ENCODE measurements at places on chromosomes 6 and 20.

DNA sequence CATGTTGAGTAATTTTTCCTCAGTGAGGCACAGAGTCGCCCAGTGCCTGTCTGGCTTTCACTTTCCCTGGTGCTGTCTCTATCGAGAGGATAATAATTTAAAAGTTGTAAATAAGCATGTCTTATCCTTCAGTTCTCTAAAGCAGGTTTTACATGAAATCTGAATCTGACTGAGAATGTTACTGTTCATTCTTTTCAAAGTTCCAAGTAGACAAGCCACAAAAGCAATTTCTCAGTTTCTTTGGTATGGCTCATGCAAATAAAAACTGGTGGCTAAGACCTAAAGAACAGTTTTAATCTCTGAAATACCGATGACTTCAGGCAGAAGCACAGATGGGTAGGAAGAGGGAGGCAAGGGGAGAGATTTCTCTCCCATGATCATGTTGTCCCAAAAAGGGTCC, 87.6 kb upstream of the GCM1 start:
- DNase-seq, result no peak

DNA sequence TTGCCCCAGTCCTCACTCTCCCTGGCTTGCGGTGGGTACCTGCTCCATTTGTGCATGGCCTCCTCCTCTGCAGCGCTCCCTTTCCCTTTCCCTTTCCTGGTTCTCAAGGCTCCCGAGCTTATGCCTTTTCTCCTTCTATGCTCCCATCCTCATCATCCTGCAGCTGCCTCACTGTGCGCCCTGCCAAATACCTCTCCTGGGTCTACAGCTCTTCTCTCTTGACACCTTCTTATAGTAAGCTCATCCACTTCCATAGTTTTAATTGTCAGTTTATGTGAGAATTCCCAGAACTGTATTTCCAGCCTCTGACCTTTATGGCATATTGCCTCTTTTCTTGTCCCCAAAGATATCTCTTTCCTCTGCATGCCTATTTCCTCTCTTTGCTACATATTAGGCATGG, 5.9 kb downstream of the ADGRF5 start:
- DNase-seq, result no peak

DNA sequence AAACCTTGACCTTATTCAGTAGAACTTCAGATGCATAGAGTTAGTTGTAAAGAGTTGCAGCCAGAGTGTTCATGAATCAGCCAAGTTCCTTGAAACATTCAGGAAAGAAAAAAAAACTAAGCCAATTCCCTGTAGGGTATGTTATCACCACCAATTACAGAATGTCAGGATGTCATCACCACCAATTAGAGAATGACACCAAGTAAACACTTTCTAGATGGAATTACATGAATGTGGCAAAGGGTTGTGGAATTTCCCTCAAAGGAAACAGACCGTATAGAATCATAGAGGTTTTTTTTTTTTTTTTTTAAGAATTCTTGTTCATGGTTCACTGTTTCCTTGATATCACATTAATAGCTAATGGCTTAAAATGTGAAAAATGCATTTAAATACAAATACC, 472.1 kb upstream of the RNF217 start:
- DNase-seq, result no peak

DNA sequence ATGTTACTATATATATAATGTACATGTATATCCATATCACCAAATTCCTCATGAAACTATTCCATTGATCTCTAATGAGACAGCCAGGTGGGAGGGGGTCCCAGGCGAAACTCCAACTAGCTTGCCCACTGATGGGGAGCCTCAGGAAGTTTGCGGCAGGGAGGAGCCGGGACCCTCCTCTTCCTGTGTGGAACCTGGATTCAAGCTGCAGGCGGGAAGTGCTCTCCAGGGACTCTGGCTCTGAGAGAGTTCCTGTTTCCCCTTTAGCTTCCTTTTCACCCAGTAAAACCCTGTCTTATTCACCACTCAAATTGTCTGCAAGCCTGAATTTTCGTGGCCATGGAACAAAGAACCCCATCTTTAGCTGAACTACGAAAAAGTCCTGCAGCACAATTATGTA, 152.2 kb downstream of the OPN5 start:
- no peak for DNase-seq

- no peak for DNase-seq
These were observed 9.5 kb downstream of the ALDH5A1 start for GRCh38 chr6:24504287-24504648.

DNA sequence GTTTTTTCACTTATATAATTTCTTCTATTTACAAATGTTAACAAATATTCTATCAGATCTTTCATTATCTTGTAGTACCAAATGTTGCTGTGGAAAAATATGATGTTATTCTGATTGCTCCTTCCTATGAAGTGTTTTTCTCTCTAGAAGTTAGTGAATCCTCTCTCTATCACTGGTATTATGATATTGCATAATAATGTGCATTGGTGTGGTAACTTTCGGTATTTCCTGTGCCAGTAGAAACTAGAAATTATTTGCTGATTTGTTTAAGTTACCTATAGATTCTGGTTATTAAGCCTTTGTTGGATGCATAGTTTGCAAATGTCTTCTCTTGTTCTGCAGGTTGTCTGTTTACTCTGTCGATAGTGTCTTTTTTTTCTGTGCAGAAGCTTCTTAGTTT, 342.5 kb downstream of the CENPW start:
- DNase-seq, result no peak

GRCh38 chr6:73665686-73666319, 12.0 kb upstream of the SLC17A5 start:
- DNase-seq, result no peak

DNA sequence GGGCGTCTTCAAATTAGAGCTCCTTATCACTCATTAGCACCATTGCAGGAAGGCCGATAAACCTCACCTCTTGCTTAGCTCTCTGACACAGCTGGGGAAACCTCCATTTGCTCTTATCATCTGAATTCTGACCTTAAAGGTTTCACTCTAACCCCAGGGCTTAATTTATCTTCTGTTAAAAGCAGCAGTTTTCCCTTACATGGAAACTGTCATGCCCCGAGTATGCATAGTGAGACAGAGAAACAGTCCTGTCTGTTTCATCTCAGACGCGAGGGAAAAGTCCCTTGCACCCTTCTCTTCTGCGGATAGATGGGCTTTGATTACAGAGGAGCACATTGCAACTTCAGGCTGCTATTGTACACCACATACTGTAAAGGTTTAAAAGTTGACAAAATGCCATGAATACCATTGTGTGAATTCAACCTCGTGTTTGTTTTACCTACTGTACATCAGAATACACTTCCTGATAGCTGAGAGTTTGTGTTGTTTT, 191.5 kb upstream of the BMP2 start:
- DNase-seq, result no peak

DNA sequence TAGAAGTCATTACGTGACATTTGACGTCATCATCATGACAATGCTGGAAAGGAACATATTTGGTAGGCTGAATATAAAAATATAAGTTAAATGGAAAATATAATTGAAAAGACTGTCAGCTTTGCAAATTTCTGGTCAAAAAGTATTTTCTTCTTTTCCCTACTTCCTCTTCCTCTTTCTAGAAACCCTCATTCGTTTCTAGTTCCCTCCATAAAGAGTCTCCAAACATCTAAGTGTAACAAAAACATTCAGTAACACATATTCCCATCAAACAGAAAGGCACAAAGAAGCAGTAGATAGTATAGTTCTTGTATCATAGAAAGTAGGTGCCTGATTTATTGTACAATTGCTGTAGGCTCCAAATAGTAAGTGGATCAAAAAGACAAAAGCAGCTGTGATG, 150.8 kb upstream of the FAM83B start:
- no peak for DNase-seq

DNA sequence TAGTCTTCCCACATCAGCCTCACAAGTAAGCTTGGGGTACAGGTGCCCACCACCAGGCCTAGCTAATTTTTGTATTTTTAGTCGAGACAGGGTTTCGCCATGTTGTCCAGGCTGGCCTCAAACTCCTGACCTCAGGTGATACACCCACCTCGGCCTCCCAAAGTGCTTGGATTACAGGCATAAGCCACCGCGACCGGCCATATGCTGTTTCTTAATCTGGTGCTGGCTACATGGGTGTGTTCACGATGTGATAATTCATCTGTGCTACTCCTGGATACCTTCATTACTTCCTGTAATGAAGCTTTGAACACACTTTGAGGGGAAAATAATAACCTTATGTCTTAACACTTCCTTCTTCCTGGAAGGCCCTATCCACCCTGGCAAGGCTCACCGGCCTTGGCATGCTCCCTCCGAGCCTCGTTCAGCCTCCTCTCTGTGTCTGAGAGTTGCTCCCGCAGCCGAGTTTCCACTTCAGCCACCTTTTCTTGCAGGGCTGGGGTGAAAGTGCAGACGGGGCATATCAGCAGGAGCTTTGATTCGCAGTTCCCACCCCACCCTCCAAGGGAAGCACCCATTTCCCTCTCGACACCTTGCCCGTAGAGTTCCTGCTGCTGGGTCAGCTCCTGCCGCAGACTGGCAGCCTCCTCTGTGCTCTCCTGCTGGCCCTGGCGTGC, 5.6 kb upstream of the PSORS1C2 start:
- DNase-seq, result no peak

GRCh38 chr6:148471624-148472159, 129.1 kb downstream of the SASH1 start:
- DNase-seq, result no peak

DNA sequence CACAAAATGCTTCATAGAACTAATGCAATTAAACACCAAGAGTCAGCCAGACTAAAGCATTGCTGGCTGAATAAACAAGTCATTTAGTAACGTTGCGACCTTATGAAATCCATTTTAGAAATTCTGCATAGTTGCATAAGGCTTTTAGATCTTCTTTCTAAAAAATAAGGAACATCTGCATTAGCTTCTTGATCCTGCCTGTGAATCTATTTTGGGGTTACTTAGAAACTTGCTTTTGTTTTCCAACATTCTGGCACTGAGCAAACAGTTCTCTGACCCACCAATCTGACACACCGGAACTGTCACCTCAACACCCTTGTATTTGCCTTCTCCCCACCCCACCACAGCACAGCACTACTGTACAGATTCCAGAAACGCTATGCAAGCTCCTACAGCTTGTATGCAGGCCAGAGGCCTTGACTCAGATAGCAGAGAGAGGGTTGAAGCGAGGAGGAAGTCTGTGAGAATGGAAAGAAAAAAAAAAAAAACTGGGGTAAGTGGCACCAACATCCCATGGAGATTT, 55.0 kb downstream of the KIF13A start:
- no peak for DNase-seq

DNA sequence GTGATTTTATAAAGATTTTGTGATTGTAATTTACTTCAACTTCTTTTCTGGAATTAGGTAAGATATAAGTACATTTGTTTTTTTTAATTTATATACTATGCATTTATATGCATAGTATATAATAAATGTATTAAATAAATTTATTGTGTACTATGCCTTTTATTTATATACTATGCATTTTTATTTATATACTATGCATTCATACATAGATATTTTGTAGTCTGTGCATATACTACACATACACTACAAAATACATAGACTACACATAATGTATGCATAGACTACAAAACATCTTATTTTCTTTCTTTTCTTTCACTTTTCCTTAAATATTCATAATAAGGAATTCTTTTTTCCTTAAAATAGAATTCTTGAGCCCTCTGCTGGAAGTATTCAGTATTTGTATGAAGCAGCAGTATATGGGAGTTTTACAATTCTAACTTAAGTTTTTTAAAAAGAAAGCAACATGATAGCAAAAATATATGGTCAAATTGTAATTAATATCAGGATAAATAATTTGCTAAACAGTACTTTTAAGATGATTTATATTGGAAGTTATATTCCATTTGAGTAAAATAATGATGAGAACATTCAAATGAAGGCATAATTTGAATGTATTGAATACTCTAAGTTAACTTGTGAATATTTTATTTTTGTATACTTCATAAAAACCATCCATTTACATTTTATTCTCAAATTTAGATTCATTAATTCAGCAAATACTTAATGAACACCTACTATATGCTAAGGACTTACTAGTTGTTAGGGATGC, 129.3 kb downstream of the KLHL32 start:
- DNase-seq, result peak; percentile 1

GRCh38 chr6:127578900-127579299, 1.9 kb downstream of the C6orf58 start:
- DNase-seq, result no peak

DNA sequence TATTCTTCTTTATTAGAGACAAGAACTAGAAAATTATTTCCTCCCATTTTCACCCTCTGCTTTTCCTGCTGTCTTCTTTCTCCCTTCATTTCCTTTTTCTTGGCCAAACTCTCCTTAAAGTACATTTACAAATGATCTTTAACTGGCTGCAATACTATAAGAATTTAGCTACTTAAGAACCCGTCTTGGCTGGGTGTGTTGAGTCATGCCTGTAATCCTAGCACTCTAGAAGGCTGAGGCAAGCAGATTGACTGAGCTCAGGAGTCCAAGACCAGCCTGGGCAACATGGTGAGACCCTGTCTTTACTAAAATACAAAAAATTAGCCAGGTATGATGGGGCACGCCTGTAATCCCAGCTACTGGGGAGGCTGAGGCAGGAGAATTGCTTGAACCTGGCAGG, 39.3 kb upstream of the SRPK1 start:
- no peak for DNase-seq

GRCh38 chr6:129440691-129441090, 269.3 kb downstream of the ARHGAP18 start:
- no peak for DNase-seq

DNA sequence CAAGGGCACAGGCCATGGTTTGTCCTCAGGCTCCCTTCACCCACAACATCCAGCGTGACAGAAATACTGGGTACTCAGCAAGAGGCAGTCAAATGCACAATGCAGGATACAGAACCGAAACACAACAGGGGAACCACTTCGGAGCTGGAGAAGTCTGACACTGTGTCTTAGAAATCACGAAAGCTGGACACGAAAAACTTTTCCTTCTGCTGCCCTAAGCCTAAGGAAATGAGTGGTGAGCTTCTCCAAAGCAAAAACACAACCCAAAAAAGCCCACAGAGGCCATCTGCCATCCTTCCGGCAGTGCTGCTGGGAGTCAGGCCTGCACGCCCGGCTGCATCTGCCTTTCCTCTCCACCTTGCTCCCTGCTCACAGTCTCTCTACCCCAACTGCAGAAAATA, 106.3 kb downstream of the SLC23A2 start:
- no peak for DNase-seq

DNA sequence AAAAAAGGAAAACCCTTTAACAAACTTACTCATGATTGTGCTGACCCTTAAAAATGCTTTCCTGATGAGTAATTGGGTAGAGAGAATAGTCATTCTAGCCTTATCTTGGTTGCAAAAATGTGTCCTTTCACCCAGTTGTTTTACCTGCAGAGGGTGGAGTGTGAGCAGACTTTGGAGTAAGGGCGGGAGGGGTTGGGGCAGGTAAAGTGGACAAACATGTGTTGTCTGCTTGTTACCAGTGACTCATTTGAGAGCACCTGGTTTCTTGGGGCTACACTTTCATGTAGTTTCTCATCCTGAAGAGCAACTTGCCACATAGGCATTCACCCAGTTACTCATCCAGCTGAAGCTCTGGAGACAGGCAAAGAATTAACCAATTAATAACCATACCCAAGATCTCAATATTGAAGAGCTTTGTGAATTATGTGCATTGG, 121.1 kb downstream of the TNFRSF21 start:
- DNase-seq, result no peak

DNA sequence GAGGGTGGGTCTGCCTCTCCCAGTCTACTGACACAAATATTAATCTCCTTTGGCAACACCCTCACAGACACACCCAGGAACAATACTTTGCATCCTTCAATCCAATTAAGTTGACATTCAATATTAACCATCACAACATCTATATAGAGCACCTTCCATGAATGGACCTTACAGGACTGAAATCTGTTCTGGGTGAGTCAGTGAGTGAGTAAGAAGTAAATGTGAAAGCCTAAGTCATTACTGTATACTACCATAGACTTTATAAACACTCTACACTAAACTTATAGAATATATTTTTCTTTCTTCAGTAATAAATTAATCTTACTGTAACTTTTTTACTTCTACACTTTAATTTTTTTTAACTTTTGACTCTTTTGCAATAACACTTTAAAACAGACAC, 993.8 kb upstream of the MAP3K7 start:
- no peak for DNase-seq
